ENCODE measurements at places on chromosomes 6 and 20. TPM values are rescaled to one million over a fixed set of nuclear protein-coding genes. Genes with fewer than 3 reads are reported as not detected.

The ADAM33 gene
- polyA plus RNA-seq: 352 TPM

The WFDC5 gene
- not detected for polyA plus RNA-seq

The SFTA2 gene
- 2.4 TPM for polyA plus RNA-seq

The CRISP3 gene
- polyA plus RNA-seq: not detected

The CDK19 gene
- polyA plus RNA-seq: 6.2 TPM

The CCN6 gene
- not detected for polyA plus RNA-seq

The BPIFA1 gene
- polyA plus RNA-seq: not detected

The CLVS2 gene
- not detected for polyA plus RNA-seq

The ECT2L gene
- 2.7 TPM for polyA plus RNA-seq

The OR2J3 gene
- polyA plus RNA-seq: 0.13 TPM

The POM121L2 gene
- polyA plus RNA-seq: not detected

The CGA gene
- not detected for polyA plus RNA-seq

The ZSCAN23 gene
- polyA plus RNA-seq: 1.5 TPM

The RAB44 gene
- not detected for polyA plus RNA-seq

The RSPH4A gene
- not detected for polyA plus RNA-seq

The WFDC8 gene
- polyA plus RNA-seq: not detected

The HNF4A gene
- 0.05 TPM for polyA plus RNA-seq
